ENCODE measurements at places on chromosomes 4 and X.

DNA sequence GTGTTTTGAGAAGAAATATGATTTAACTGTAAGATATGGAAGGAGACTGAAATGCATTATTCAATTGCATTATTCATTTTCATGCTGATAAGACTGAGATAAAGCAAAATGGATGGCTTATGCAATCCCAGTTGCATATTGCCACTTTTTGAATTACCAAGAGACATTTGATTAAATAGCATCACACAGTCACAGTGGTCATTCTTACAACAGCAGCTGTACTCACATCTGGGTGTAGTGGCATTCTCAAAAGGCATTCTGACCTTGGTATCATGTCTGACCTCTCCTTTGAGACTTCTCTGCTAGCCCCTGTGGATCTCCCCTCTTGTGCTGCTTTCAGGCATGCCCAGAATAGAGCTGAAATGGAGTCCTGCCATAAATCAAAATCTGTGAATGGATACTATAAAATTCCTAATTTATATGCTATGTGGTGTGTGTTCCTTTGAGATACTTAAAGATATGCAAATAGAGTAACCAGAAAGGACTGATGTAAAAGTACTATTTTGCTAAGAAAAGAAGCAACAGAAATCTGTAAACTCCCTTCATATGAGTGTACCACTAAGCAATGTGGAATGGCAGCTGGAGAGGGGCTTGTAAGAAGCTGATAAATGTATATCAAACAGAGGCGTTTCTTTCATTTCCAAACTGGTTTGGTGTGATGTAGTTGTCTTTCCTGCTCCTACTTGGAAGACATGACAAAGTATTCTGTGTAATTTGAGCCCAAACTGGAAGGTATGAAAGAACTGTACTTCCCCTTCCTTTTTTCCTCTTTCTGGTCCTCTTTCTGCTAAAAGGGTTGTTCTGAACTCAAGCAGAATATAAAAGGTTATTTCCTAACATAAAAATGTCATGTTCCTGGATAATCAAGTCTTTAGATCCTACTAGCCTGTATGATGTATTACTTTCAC is 25.4 kb upstream of the METAP1 start:
- H3K27ac ChIP-seq, result no peak overlapping the region
- no peak overlapping the region for H3K4me3 ChIP-seq

DNA sequence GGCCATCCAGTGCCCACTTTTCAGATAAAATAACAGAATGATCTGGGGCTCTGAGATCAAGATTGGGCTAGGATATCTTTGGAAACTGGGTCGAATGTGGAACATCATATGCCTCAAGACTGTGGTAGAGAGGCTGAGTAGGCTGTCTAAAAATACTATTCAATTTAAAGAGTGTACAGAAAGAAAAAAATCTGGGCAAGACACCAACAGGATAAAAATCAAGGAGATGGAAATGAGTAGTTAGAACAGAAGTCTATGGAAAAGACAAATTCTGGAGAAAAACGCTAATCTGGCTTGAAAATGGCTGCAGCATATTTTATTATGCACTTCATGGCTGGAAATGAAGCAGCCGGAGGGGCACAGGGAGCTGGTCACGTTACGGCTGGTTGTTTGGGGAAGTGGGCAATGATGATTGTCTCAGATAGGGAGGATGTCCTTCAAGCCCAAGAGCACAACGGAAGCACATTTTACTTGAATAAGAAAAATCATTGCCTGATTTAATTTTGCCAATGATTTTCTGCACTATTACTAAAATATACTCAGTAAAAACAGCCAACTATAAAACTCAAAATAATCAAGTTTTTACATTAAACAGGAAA is 27.1 kb upstream of the MAPK10 start:
- DNase-seq, result no peak
- H3K4me3 ChIP-seq, result no peak overlapping the region
- H3K27ac ChIP-seq, result no peak overlapping the region
- no peaks in the 10 kb centered on the region for H3K36me3 ChIP-seq

GRCh38 chr4:184395971-184396391 is 78.4 kb downstream of the IRF2 start:
- no peak for DNase-seq
- peaks cover 8% of the 10 kb centered on the region for H3K4me1 ChIP-seq
- H3K36me3 ChIP-seq, result peaks cover 5% of the 10 kb centered on the region
- no peaks in the 10 kb centered on the region for H3K27me3 ChIP-seq

GRCh38 chrX:4239650-4240540 is 526.4 kb upstream of the PRKX start:
- no peaks in the 10 kb centered on the region for H3K4me1 ChIP-seq
- H3K27ac ChIP-seq, result no peak overlapping the region
- H3K36me3 ChIP-seq, result no peaks in the 10 kb centered on the region
- no peaks in the 10 kb centered on the region for H3K27me3 ChIP-seq
- no peak for DNase-seq

- peak; percentile 3 for DNase-seq
- no peaks in the 10 kb centered on the region for H3K4me1 ChIP-seq
- no peaks in the 10 kb centered on the region for H3K27me3 ChIP-seq
- no peak overlapping the region for H3K4me3 ChIP-seq
- no peak overlapping the region for H3K27ac ChIP-seq
These were observed 67.5 kb upstream of the BMP3 start for GRCh38 chr4:80963051-80963450.

DNA sequence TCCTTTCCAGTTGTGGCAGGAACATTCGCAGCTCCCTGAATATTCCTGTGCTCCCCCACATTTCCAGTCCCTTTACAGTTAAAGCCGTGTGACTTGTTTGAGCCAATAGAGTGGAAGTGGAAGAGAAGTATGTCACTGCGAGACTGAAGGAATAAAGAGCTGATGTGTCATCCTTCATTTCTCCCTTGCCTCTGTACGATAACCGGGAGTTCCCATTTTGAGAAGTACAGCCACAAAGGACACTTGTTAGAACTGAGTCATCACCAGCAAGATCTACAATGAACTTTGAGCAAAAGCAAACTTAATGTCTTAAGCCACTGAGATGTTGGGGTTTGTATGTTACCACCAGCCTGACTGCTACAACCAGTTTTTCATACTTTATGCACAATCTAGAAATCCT is 92.3 kb downstream of the SPRY1 start:
- no peaks in the 10 kb centered on the region for H3K36me3 ChIP-seq
- no peaks in the 10 kb centered on the region for H3K4me1 ChIP-seq
- no peak overlapping the region for H3K27ac ChIP-seq
- H3K4me3 ChIP-seq, result no peak overlapping the region
- H3K27me3 ChIP-seq, result no peaks in the 10 kb centered on the region
- peak; percentile 50 for DNase-seq

GRCh38 chr4:15610855-15611254 is 44.3 kb downstream of the FBXL5 start:
- H3K36me3 ChIP-seq, result peaks cover 2% of the 10 kb centered on the region
- no peak for DNase-seq
- no peaks in the 10 kb centered on the region for H3K27me3 ChIP-seq
- no peak overlapping the region for H3K27ac ChIP-seq
- no peaks in the 10 kb centered on the region for H3K4me1 ChIP-seq

- no peaks in the 10 kb centered on the region for H3K36me3 ChIP-seq
- no peaks in the 10 kb centered on the region for H3K4me1 ChIP-seq
- DNase-seq, result no peak
These were observed 181.0 kb upstream of the EOLA2 start for GRCh38 chrX:150119323-150119722.

DNA sequence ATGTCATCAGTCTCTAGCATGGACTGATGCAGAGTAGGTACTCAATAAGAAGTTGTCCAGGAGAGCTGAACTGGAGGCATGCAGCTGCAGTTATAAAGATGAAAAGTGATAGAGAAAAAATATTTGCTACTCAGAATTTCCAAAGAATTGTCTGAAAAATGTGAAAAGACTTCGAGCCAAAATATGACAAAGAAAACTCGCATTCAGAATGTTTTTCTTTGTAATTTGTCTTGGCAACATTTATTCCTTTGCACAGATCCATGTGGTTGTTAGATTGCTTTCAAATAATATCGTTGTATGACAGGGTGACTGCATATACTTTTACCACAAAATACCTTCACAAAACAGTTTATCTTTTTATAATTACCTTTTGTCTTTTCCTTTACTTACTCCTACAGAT is 128.0 kb upstream of the SLC4A4 start:
- H3K4me3 ChIP-seq, result no peak overlapping the region
- no peak overlapping the region for H3K27ac ChIP-seq

GRCh38 chrX:15903186-15903681 is 48.6 kb upstream of the AP1S2 start:
- no peak overlapping the region for H3K27ac ChIP-seq
- H3K4me3 ChIP-seq, result no peak overlapping the region
- H3K36me3 ChIP-seq, result no peaks in the 10 kb centered on the region
- H3K27me3 ChIP-seq, result no peaks in the 10 kb centered on the region
- DNase-seq, result no peak

DNA sequence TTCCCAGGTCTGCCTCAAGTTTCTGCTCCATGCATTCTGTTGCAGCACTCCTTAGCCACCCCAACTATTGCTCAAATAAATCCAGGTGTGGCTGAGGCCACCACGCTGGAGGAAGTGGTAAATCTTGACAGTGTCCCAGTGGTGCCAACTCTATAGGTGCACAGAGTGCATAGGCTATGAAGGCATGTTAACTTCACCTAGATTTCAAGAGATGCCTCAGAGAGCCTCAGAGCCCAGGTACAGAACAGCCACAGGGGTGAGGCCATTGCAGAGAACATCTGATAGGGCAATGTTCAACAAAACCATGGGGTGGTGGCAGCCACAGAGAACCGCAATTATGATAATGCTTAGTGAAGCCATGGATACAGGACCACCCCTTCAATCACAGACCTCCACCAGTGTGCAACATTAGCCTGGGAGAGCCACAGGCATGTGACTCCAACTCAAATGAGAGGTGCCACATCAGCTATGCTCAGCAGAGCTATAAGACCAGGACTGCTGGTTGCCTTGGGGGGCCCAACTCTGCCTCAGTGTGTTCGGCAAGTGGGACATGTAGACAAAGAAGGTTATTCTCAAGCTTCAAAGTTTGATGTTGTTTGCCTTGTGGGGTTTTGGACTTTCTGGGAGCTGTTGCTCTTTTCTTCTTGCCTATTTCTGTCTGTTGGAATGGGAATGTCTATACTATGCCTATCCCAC is 468.7 kb downstream of the ANKRD50 start:
- H3K27ac ChIP-seq, result no peak overlapping the region
- no peaks in the 10 kb centered on the region for H3K27me3 ChIP-seq
- no peaks in the 10 kb centered on the region for H3K4me1 ChIP-seq
- H3K36me3 ChIP-seq, result no peaks in the 10 kb centered on the region
- no peak overlapping the region for H3K4me3 ChIP-seq

GRCh38 chrX:38857736-38858523 is 56.7 kb downstream of the MID1IP1 start:
- no peaks in the 10 kb centered on the region for H3K36me3 ChIP-seq
- H3K27ac ChIP-seq, result no peak overlapping the region

- no peaks in the 10 kb centered on the region for H3K36me3 ChIP-seq
- H3K27me3 ChIP-seq, result no peaks in the 10 kb centered on the region
- H3K27ac ChIP-seq, result no peak overlapping the region
- no peak for DNase-seq
These were observed 205.3 kb upstream of the KLF8 start for GRCh38 chrX:56026815-56027214.

DNA sequence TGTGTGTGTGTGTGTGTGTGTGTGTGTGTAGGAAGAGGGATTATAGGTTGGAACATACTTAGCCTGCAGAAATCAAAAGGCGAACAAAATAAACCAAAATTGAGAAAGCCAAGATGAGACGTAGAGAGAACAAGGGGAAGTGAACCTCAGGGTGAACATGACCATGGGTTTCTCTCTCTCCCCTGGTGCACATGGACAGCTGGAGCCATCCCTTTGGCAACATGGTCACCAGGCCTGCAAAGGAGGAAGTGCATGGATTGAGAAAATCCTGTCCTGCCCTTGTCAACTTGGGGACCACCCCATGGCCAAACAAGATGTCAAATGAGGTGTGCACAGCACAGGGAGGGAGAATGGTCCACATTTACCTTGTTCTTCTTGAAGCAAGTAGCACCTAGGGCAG is 23.1 kb downstream of the LGI2 start:
- no peak overlapping the region for H3K27ac ChIP-seq
- no peak for DNase-seq
- H3K4me3 ChIP-seq, result no peak overlapping the region
- no peaks in the 10 kb centered on the region for H3K36me3 ChIP-seq
- H3K4me1 ChIP-seq, result no peaks in the 10 kb centered on the region

- peaks cover 4% of the 10 kb centered on the region for H3K4me1 ChIP-seq
- DNase-seq, result peak; percentile 32
These were observed 98.9 kb downstream of the CPEB2 start for GRCh38 chr4:15100994-15101695.

DNA sequence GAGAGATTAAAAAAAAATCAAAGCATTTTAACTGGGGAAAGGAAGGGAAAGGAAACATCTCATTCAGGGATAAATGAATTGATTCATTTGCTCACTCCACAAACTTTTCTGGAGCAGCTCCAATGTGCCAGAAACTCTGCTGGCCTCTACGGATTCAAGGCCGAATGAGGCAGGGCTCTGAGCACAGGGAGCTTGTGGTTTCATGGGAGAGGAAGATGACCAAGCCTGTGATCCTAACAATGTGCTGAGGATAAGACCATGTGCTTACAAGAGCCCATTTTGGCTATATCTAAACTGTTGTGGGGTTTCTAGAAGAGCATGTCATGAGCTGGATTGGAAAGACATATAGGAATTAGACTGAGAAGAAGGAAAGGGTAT is 137.5 kb downstream of the ZNF674 start:
- DNase-seq, result peak; percentile 7
- no peaks in the 10 kb centered on the region for H3K4me1 ChIP-seq
- no peaks in the 10 kb centered on the region for H3K27me3 ChIP-seq
- no peaks in the 10 kb centered on the region for H3K36me3 ChIP-seq

- no peak overlapping the region for H3K27ac ChIP-seq
- no peaks in the 10 kb centered on the region for H3K4me1 ChIP-seq
- H3K27me3 ChIP-seq, result no peaks in the 10 kb centered on the region
- H3K36me3 ChIP-seq, result no peaks in the 10 kb centered on the region
- DNase-seq, result no peak
These were observed 153.0 kb downstream of the ADAM29 start for GRCh38 chr4:175071123-175071522.
